ENCODE measurements at places on chromosomes 5 and 9.

- DNase-seq: peak; percentile 99
Observed at GRCh38 chr5:33311893-33312292, 128.9 kb upstream of the TARS1 start.

GRCh38 chr5:131999041-131999440 lies 12.4 kb downstream of the ACSL6 start:
- no peak for DNase-seq

- DNase-seq: peak; percentile 97
Observed at GRCh38 chr9:4832786-4833579, 40.2 kb downstream of the RCL1 start.

GRCh38 chr5:93421468-93421867 lies 159.6 kb downstream of the NR2F1-AS1 start:
- no peak for DNase-seq

GRCh38 chr5:1760231-1760630 lies 39.4 kb downstream of the MRPL36 start:
- DNase-seq: no peak

- DNase-seq: no peak
Observed at GRCh38 chr9:88749420-88749819, 214.4 kb downstream of the NXNL2 start.

DNA sequence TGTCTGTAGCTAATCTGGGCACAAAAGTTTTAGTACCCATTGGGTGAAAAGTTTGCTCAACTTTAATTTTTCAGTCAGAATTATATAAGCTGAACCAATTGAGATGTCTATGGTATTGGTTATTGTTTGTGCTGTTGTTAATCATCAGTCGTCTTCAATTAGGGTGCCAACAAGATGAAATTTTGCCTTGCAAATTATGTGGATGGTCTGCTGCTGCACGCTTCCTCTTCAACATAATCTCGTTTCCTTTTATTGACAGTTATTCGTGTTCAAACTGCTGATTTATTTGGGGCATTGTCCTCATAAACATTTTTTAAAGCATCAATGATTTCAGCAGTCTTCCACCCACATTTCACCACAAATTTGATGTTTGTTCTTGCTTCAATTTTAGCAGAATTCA lies 194.0 kb downstream of the HTR1A start:
- DNase-seq: no peak

GRCh38 chr5:138833726-138834480 lies 41.2 kb downstream of the LRRTM2 start:
- no peak for DNase-seq

GRCh38 chr5:14038341-14038959 lies 94.0 kb upstream of the DNAH5 start:
- DNase-seq: peak; percentile 98

DNA sequence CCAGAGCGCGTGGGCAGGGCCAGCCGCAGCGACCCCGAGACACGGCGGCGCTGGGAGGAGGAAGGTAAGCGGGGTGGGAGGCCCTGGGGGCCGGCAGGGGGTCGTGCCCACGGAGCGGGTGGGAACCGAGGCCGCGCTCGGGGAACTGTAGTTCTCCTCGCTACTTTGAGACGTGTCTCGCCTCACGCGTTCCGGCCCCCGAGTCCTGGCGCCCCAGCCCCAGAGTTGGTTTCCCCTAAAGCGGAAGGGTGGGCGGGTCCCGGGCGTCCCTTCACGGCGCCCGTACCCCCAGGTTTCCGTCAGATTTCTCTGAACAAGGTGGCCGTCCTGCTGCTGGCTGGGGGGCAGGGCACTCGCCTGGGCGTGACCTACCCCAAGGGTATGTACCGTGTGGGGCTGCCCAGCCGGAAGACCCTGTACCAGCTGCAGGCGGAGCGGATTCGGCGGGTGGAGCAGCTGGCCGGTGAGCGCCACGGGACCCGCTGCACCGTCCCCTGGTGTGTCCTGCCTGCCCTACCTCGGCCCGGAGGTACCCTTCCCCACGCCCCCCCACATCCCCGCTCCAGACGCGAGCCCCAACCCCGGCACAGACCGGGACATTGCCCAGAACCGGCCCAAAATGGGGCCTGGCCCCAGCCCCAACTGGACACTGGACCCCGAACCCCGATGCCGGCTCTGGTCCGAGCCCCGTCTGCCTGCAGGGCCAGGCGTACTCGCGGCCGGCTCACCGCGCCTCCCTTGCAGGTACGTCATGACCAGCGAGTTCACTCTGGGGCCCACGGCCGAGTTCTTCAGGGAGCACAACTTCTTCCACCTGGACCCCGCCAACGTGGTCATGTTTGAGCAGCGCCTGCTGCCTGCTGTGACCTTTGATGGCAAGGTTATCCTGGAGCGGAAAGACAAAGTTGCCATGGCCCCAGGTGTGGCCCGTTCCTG lies 709 bp downstream of the UAP1L1 start:
- no peak for DNase-seq

DNA sequence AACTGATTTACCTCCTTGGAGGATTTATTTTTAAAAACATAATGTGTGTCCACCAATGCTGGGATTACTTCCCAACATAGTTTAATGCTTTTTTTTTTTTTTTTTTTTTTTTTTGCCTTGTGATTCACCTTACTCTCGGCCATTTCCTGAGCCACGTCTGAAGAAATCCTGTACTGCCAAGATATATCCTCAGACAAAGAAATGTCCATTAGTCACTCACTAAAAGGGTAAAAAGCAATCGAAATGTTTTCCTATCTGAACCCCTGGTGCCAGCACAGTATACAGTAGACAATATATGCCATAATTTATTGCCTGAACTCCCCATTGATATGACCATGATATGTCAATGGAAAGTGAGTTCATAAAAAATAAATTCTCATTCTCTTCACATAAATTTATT lies 344.1 kb downstream of the BNC2 start:
- DNase-seq: peak; percentile 42

- DNase-seq: no peak
Observed at GRCh38 chr5:58348996-58349728, 110.7 kb downstream of the PLK2 start.

GRCh38 chr9:33172256-33173238 lies 5.4 kb upstream of the B4GALT1 start:
- no peak for DNase-seq
